Hindlimb muscle (tissue), 1 donor: ENCODE measurements at places on chromosomes 2 and 18. TPM values are rescaled to one million over a fixed set of nuclear protein-coding genes. Genes with fewer than 3 reads are reported as not detected.

DNA sequence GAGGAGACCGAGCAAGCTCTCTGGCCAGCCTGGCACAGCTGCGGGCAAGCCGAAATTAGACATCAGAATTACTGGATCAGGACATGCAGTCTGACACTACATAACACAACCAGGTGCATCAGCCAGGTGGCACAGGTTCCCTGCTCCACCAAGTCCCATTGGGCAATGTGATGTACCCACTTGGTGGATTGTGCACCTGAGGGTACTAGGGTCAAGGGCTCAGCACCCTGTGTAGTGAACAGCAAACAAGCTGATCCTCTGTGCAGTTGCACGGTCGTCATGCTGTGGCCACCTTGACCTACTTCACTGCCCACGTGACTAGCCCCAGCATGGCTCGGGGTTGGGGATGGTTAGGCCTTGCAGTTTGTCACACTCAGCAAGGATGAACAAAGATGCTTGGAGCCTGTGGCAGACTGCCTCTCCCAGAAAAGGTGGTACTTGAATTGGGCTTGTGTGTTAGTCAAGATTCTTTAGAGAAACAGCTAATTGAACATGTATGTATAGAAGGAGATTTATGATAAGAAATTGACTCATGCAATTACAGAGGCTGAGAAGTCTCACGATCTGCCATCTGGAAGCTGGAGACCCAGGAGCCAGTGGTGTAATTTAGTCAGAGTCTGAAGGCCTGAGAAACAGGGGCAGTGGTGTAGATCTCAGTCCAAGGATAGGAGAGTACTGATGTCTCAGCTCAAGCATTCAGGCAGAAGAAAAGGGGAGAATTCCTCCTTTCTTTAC is 71.4 kb upstream of the TMEM87B start:
- DNase-seq: no peak

- no peak for DNase-seq
Measured at GRCh38 chr2:203484266-203485112, 50.6 kb downstream of the RAPH1 start.

GRCh38 chr2:216289470-216289869 is 82.8 kb downstream of the MARCHF4 start:
- DNase-seq: no peak

- no peak for DNase-seq
Measured at GRCh38 chr2:217691920-217692666, 310.7 kb downstream of the TNS1 start.

- DNase-seq: no peak
Measured at GRCh38 chr18:2635586-2635985, 19.9 kb upstream of the SMCHD1 start.

The FAM237A gene
- polyA plus RNA-seq: not detected
